Fibroblast of villous mesenchyme (primary cell): ENCODE measurements at places on chromosomes 3 and 15. TPM values are rescaled to one million over a fixed set of nuclear protein-coding genes. Genes with fewer than 3 reads are reported as not detected.
A peak's percentile ranks its signal among the peaks of the same experiment; 100 is the strongest.

The SOX2 gene
- not detected in 2 replicates for total RNA-seq

The ALDH1L1 gene
- 0.32 and 3.9 TPM in 2 replicates for total RNA-seq

The LEO1 gene
- 22.2 and 28.1 TPM in 2 replicates for total RNA-seq

The HIGD2B gene
- total RNA-seq, result 0.32 and 0.43 TPM in 2 replicates

The C2CD4A gene
- total RNA-seq, result not detected in 2 replicates

DNA sequence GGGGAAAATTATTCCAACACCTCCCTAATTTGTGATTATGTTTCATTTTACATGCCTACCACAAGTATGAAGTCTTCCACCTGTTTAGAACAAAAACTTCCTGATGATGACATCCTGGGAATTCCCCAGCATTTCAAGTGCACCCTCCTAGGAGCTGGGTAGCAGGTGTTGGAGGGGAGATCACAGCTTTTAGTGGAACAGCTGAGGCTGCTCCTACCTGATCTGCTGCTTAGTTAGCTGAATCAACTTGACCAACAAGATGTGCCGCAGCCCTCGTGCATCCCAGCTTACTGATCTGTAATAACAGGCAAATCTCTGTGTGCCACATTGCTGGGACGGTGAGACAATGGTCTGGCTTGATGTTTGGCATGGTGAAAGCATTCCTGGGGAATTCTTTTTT, 29.7 kb downstream of the TRAK1 start:
- no peak for DNase-seq

- DNase-seq, result peak; percentile 35
Measured at GRCh38 chr15:99157456-99157855, 52.6 kb downstream of the SYNM start.

GRCh38 chr3:117404730-117405129, 695.2 kb downstream of the TUSC7 start:
- DNase-seq, result no peak

- no peak for DNase-seq
Measured at GRCh38 chr3:14620512-14620911, 31.1 kb upstream of the CCDC174 start.

GRCh38 chr15:65318870-65319356, 14.4 kb downstream of the RNU5B-1 start:
- peak; percentile 78 for DNase-seq

DNA sequence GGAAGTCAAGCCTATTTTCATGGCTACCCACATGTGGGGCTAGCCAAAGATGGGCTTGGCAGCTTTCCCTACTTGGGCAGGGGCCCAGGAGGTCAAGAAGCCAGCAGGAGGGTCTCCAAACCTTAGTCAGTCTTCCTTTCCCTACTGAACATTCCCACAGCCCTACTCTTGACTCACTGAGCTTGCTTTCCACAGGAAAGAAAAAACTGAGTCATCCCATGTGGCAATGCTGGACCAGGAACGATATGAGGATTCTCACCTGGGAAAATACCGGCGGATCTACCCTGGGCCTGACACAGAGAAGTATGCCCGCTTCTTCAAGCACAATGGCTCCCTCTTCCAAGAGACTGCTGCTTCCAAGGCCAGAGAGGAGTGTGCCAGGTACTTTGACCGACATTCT, 3.7 kb upstream of the NGRN start:
- DNase-seq, result peak; percentile 16

DNA sequence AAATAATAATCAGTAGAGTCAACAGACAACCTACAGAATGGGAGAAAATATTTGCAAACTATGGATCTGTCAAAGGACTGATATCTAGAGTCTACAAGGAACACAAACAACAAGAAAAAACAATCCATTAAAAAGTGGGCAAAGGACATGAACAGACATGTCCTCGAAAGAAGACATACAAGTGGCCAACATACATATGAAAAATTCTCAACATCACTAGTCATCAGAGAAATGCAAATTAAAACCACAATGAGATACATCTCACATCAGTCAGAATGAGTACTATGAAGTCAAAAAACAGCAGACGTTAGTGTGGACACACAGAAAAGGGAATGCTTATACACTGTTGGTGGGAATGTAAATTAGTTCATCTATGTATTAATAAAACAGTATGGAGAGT, 33.7 kb downstream of the SLC2A2 start:
- peak; percentile 16 for DNase-seq

DNA sequence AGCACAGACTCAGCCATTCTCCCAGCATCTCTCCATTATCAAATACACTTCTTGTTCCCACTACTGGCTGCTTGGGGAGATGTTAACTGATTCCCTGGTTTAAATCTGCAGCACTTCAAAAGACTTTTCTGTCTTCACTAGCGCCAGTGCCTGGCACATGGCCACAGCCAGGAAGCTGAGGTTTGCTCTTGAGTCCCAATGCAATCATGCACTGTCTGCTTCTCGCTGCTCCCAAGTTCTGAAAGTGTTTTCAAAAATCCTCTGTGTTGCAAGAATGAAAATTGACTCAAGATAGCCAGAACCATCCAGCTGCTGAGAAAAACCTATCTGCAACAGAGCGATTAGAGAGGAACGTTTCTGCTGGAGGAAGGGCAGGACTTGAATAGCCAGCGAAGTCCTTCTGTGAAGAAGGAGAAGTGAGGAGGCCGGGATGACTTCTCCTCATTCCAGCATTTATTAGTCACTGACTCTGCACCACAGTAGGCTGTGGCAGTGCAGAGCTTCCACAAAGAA, 358.4 kb upstream of the NR2F2 start:
- peak; percentile 91 for DNase-seq

DNA sequence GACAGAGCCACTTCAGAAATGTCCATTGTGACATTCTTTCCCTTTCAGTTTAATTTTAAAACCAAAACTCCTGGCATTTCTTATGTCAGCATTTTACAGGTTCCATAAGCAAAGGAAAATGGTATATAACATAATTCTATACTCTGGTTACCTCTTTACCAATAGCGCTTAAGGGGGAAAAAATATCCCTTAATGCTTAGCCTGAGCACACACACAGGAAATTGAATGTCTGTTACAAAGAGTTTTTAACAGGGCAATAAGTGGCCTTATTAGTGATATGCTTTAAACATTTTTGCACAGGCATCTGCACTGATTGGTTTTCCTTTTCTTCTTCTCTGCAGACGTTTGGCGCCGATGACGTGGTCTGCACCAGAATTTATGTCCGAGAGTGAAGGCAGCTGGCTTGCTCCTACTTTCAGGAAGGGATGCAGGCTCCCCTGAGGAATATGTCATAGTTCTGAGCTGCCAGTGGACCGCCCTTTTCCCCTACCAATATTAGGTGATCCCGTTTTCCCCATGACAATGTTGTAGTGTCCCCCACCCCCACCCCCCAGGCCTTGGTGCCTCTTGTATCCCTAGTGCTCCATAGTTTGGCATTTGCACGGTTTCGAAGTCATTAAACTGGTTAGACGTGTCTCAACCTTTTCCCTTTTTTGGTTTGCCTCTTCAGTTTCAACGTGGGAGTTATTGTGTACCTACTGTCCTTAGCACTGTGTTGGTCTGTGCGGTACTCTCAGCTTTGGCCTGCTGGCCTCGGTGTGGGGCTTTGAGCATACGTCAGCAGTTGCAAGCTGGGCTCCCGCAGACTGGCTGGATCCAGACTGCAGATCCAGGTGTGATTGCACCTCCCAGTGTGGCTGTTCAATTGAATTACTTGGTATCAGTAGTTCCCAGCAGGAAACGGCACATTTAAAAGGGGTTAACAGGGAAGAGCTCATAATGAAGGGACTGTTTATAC, 7.7 kb downstream of the CRABP1 start:
- DNase-seq, result no peak
